ENCODE measurements at places on chromosomes 11 and 22.

- no peak for DNase-seq
Measured at GRCh38 chr11:4071914-4072313, 22.7 kb upstream of the RRM1 start.

DNA sequence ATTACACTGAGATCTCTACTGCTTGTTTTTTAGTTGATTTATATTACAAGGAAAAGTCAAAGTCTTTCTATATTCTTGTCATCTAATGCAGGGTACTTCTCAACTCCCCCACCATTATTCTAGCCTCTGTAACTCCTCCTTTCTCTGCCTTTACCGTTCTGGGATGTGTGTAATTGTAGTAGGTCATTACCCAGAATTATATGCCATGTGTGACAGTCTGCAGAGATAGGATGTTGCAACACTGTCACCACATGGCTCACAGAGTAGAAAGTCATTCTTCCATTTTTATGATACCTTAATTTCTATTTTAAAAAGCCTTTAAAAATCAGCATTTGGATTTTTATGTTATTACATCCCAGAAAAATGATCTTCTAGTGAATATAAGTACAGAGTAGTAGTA, 32.7 kb downstream of the ZNF143 start:
- no peak for DNase-seq

GRCh38 chr22:39181356-39181755, 28.9 kb upstream of the CBX7 start:
- DNase-seq = no peak

GRCh38 chr11:44621784-44622183, 56.3 kb downstream of the CD82 start:
- DNase-seq = peak; percentile 5

DNA sequence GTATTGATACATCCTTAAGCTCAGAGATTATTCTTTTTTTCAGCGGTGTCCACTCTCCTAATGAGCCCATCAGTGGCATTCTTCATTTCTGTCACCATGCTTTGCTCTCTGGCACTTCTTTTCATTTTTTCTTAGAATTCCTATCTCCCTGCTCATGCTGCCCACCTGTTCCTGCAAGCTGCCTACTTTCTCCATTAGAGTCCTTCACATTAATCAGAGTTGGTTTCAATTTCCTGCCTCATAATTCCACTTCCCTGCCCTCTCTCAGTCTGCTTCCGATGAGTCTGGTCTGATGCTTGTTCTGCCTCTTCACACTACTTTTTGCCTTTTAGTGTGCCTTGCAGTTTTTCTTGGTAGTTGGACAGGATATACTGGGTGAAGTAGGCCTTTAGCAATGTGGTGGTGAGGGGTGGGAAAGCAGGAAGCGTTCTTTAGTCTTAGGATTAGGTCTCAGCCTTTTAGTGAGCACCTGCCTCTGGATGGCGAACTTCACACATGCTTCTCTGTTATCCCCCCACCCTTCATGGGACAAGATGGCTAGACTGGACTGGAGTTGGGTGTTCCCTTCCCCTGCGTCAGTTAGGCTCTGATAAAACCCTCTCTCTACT, 53.6 kb downstream of the CECR2 start:
- no peak for DNase-seq

DNA sequence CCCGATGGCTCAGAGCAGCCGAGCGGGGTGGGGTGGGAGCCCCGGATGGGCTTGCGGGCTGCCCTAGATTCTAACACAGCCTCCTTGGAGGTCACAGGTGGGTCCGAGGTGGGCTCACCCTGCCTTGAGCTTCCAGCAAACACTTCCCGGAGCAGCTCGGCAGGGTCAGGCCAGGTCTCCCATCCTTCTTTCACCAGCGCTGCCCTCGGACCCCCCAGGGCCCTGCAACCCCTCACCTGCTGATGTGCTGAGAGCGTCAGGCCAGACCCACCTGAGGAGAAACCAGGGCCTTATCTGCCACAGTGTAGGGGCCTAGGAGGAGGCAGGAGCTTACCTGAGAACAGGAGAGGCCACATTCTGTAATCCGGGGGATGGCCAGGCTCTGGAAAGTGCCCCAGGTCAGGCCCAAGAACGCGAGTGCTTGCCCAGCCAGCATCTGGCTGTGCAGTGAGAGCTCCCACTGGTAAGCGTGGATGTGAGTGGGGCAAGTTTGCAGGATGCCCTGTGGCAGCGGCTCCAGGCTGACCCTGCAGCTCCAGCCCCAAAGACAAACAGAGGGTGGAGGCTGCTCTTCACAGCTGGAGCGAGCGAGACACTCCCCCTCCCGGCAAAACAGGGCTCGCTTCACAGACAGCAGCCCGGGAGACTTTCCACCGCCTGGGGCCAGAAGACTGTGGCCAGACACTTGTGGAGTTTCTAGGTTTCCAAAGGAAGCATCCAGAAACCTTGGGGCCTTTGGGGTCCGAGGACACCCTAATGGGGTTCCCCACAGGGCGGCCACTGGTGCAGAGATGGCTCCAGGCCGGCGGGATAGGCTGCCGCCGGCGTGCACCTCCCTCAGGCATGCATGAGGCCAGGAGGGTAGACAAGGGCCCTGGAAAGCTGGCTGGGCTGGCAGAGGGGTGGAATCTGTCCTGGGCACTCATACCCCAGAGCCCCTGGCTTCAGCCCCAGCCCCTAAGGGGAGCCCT, at the start of gene IL17REL:
IL17REL (minus strand) TSS at position 555 of the 971 bp plus-strand sequence; CDS start at position 436, 119 bp downstream.
- no peak for DNase-seq

DNA sequence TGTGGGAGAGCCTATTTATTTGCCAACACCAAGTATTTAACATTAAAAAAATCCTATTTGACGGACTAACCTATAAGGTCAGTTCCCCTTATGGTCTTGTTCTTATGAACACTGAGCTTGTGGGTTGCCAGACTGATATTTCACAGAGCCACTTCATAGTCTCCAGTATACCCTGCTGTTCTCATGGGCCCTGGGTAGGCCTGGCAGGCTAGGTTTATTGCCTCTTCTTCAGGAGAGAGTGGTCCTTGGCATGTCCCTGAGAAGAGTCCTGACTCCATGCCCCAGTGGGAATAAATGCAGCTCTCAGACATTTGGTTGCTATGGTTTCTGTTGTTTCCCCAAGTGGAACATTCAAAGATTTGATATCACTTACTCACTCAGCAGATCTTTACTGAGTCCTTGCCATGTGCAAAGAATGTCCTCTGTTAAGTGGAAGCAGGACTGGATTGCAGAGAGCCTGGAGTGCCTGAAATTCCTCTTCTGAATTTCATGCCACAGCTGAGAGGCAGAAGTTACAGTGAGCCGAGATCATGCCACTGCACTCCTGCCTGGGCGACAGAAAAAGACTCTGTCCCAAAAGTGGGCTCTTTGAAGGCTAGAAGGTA, 15.7 kb downstream of the SLC5A1 start:
- no peak for DNase-seq

- no peak for DNase-seq
Measured at GRCh38 chr11:19703211-19703610, 9.4 kb upstream of the NAV2 start.

GRCh38 chr11:92751594-92751993, 217.9 kb upstream of the MTNR1B start:
- DNase-seq = no peak

DNA sequence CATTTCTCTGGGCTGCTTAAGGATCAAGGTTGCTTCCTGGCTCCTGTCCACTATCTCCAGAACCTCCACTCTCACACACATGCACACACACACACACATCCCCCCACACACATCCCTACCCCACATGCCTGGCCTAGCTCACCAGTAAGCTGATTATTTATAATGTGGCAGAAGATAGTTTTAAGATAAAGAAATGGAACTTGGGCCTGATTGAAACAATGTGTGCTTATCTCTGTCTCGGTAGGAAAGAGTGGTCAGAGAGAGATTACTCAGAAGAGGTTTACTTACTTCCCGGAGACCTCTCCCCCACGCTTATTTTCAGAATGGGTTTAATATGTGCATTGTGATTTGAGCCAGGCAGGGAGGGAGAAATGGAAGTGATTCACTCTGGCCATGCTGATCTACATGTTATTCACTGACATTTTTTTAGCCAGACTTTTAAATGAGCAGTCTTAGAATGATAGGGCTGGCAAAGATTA, 422.4 kb downstream of the TENM4 start:
- no peak for DNase-seq

- no peak for DNase-seq
Measured at GRCh38 chr11:67022341-67022933, 497 bp upstream of the SYT12 start.

GRCh38 chr11:20712912-20713311, 43.5 kb downstream of the NELL1 start:
- no peak for DNase-seq

DNA sequence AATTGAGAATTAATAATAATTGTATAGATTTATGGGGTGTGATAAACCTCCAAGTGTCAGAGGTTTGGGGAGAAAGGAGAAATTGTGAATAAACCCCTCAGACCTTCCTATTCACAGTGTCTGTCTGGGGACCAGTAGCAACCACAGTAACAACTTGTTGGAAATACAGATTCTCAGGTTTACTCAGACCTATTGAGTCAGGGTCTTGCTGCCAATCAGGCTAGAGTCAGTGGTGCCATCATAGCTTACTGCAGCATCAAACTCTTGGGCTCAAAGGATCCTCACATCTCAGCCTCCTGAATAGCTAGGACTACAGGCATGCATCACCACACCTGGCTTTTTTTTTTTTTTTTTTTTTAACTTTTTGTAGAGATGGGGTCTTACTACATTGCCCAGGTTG, 17.3 kb downstream of the SLC3A2 start:
- no peak for DNase-seq

- DNase-seq = no peak
Measured at GRCh38 chr11:1829039-1829820, 5.6 kb upstream of the SYT8 start.

DNA sequence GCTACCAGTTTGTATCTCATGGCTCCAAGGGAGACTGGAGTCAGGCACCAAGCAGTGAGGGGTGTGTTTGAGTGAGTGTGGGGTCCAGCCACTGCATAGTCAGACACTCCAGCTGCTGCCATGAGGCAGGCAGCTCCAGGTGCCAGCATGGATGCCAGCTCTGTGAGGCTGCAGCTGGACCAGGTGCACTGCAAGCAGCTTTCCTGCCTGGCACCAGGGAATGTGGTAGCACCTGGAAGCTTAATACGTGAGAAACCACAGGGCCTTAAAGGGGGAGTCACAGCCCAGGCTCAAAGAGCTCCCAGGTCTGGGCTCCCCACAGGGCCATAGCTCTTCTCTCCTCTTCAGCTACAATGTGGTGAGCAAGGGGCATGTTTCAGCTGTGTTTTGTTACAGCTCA, 817.8 kb upstream of the LUZP2 start:
- no peak for DNase-seq

- no peak for DNase-seq
Measured at GRCh38 chr11:43404836-43405479, 46.2 kb downstream of the TTC17 start.

GRCh38 chr11:122421702-122422101, 233.8 kb upstream of the UBASH3B start:
- no peak for DNase-seq

DNA sequence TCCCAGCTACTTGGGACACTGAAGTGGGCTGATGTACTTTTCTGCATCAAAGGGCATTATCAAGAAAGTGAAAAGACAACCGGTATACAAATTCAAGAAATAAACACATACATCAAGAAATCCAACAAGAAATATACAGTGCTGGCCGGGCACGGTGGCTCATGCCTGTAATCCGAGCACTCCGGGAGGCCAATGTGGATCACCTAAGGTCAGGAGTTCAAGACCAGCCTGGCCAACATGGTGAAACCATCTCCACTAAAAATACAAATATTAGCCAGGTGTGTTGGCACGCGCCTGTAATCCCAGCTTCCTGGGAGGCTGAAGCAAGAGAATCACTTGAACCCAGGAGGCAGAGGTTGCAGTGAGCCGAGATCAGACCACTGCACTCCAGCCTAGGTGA, 9.5 kb downstream of the USP28 start:
- DNase-seq = no peak

- DNase-seq = no peak
Measured at GRCh38 chr11:84322211-84322610, 1036.0 kb upstream of the CCDC90B start.
